ENCODE measurements at places on chromosomes 13 and 19.

DNA sequence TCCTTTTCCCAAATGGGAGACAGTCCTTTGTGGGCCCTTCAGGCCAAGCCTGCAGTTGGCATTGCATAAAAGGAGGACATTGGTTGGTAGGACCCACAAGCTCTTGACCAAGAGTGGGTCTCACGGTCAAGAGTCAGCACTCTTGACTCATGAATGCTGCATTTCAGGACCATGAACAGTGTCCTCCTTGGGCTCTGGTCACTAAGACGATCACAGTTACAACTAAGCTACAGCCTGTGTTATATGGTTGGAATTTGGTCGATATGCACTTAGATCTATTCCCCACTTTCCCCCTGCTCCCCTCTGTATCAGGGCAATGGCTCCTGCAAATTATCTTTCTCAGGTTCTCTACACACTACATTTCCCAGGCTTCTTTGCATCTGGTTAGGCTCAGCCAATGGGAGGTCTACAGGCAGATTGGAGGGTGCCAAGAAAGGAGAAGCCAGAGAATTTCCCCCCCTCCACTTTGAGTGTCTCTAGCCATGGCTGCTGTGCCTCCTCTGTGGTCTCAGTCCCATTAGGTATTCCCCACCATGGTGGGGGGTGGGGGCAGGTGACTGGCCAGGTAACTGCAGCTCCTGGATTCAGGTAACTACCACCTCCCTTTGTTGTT is 3.1 kb upstream of the OLFM2 start:
- DNase-seq: no peak

GRCh38 chr19:56109226-56109625 is 11.9 kb downstream of the ZNF787 start:
- DNase-seq: no peak

- DNase-seq: no peak
These were observed at the start of gene IGFL4 for GRCh38 chr19:46040952-46041500. Gene IGFL4 (minus strand): TSS chr19:46041002. CDS start chr19:46040962, 40 bp downstream.

GRCh38 chr19:46537136-46538097 is 41.8 kb upstream of the PNMA8B start:
- DNase-seq: no peak

DNA sequence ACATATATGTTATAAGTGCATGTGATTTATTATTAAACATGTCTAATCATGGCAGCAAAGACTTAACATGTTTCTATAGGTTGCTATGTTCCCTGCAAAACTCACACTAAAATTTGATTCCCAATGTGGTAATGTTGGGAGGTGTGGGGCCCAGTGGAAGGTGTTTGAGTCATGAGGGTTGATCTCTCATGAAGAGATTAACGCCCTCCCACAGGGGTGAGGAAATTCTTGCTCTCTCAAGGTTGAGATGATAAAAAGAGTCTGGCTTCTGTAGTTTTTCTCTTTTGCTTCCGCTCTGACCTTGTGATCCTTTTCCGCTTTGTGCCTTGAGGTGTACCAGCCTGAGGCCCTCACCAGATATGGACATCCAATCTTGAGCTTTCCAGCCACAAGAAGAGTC is 737.5 kb upstream of the SLITRK5 start:
- no peak for DNase-seq

DNA sequence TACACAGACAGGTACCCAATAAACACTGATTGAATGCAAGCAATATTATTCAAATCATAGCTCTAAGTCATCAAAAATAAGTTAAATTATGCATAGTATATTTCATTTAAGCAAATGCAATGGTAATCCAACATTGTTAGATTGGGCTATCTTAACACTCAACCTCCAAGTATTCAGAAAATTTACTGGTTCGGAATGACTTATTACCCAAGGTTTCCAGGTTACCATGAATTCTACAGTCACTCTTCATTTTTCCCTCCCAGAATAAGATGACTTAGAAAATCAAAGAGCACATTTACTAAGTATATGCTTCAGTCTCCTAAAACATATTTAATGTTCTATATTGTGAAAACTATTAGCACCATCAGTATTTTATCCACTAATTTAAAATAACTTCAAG is 6.0 kb downstream of the UBL3 start:
- no peak for DNase-seq

Measured in hypothalamus (tissue), 51 donors.